Stimulated activated CD4-positive, alpha-beta T cell treated with anti-CD3 and anti-CD28 coated beads, Interleukin-15, amount 100 ng/mL, for 24 hours (primary cell): ENCODE measurements at places on chromosomes 7 and 10.

DNA sequence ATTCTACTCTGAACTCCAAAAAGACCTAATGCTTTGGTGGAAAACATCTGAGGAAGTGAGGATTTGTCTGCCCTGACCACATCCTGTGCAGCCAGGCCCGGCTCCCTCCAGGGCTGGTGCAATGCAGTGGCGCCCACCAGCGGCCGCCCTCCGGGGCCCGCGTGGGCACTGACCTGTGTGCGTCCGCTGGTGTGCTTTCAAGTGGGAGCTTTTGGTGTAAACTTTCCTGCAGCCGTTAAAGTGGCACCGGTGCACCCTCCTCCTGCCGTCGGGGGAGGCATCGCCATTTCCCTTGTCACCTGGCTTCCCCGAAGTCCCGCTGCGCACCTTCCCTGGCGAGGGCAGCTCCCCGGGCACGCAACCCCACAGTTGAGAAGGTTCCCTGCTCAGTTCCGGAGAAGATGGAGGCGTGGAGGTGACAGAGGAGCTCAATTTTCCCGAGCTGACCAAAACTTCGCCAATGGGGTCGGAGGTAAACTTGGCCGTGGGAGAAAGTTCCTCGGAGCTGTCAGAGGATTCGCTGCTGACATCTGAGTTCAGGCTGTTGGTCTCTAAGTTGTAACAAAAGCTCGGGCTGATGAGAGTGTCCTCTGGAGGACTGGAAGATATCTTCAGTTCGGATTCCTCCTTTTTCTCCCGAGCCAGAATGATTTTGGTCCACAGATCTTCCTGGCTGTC lies 3.4 kb downstream of the KLF6 start:
- DNase-seq: peak; percentile 63

- DNase-seq: no peak
Observed at GRCh38 chr7:1862560-1862959, 192.5 kb downstream of the ELFN1 start.

GRCh38 chr10:45460235-45460878 lies 86.3 kb downstream of the ALOX5 start:
- no peak for DNase-seq

DNA sequence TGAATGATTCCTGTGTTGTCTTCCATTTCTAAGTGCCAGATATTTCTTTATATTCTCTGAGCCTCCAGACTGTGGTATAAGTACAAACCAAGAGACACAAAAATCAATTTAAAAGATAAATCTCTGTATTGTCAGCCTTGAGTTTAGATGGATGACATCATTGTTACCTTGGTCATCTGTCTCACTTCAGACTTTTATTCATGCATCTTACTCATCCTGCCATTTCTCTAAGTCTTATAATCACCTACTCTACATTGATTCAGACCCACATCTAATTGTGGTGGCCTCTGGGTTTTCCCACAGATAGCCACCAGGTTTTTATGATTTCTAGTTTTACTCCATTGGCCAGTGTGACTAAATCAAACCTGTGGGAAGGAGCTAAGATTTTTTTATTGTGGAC lies 26.8 kb upstream of the HDAC9 start:
- DNase-seq: no peak

- DNase-seq: no peak
Observed at GRCh38 chr10:59851864-59852263, 54.5 kb downstream of the CCDC6 start.

DNA sequence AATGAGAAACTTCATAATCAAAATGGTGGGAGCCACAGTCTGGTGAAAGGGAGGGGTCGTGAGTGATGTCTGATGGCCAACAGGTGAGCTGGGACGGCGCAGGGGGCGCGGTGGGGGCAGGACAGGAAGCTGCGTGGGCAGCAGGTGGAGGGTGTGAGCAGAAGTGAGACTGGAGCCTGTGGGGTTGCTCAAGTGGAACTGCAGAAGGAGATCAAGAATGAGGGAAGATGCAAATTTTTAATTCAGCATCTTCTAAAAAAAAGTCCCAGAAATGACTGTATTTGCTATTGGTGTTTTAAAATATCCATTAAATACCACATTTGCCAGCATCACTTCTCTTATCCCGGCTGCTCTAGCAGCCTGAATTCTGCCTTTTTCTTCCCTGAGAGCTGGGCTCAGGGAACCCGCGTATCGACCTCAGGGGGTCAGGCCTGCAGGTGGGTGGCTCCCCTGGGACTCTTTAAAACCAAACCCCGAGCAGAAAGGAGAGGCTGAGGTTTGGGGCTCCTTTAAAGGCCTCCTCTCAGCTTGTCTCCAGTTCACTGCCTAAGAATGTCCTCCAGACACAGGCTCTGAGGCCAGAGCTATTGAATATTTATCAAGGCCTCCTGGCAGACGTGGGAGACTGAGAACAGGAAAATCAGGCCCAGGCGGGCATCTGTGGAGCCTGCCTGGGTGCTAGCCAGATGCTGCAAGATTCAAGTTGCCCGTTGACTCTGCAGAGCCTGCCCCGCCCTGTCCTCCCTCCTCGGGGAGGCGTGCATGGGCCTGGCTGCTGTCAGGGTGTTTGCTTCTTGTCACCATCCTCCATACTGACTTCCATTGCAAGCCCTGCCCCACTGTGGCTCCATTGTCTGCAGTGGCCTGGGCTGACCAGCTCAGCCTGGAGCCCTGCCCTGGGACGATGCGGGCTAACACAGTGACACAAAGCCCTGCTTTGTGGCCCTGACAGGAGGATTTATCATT lies 53.9 kb downstream of the SYPL1 start:
- DNase-seq: no peak

- DNase-seq: no peak
Observed at GRCh38 chr7:133547981-133548380, 295.1 kb downstream of the EXOC4 start.
